Daoy (cell line): ENCODE measurements at places on chromosomes 4 and X.

DNA sequence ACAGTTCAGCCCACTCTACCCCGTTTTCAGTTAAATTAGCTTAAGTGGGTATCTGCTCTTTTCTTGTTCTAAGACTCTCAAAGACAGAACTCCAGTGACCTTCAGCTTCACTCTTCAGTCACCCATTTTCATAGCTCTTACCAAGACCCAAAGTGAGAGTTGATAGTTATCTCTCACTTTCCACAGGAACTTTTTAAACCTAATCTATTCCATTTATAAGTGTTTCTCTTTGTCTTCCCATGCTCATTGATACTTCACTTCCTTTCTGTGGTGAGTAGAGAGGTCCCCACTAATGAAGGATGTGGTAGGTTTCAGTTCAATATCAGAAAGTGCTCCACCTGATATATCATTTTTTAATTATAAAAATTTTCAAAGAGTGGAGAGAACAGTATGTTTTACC lies 33.4 kb downstream of the COX18 start:
- DNase-seq: no peak

GRCh38 chr4:26819478-26820095 lies 41.1 kb upstream of the STIM2 start:
- no peak for DNase-seq

DNA sequence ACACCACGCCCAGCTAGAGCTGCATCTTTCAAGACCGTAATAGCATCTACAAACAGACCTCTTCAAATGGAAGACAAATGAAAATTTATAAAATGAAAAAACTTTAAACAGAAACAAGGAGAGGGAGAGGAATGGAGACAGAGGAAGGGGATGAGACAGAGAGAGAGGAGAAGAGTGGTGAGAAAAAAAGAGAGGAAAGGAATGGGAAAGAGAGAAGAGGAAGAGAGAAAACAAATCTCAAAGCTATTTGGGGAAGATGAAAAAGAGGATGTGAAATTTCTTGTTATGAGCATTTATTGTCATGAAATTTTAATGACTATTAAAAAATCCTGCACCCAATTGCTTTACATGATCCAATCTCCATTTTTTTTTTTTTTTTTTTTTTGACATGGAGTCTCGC lies 726.9 kb downstream of the GRID2 start:
- DNase-seq: no peak

DNA sequence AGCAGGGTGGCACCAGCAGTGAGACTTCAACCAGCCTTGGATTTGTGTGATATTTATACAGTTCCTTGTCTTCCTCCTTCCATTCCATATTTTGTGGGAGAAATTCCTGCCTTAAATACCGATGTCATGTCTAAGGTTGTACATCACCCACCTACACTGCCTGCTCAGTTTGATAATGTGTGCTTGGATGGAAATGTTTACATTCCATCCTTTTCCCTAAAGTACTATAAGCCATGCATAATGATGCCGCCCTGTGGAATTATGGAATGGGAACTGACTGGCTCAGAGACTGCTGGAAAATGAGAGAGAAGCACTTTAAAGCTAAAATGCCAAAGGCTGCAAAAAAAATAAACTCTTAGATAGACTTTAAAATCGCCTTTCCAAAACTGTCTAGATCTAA lies 11.3 kb upstream of the GLUD2 start:
- no peak for DNase-seq

DNA sequence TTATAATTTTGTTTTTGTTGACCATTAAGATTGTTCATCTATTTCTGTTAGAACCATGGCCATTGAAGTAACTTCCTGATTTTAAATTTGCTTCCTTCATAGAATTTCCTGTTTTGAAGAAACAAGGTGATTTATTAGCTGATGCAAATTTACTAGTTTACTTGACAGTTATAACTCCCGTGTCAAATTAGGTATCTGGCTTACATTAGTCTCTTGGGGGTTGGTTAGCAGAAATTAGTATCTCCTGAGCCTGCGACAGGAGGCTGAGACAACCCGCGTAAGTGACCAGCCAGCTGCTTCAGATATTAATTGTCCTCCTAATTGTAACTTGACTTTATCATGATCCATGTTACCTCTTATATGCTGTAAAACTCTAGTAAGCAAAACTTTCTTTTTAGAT lies 154.3 kb downstream of the CFAP299 start:
- no peak for DNase-seq

DNA sequence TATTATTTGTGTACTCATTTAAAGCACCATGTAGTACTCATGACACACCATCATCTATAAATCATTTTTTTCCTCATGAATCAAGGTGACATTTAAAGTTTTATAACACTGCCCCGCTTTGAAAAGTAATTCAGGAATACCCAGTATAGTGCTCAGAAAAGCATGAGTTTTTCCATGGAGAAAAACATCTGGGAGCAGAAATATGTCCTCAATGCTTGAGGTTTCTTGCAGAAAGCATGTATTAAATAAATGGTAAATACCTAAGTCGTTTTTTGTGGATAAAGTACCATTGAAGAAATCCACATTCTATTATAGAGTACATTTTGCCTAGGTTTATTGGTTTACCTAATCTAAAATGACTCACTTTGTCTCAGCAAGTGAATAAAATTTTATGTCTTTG lies 66.2 kb downstream of the UBA6 start:
- no peak for DNase-seq

GRCh38 chr4:151114986-151115385 lies 15.6 kb downstream of the RPS3A start:
- DNase-seq: no peak

GRCh38 chrX:102835504-102836146 lies 101.4 kb upstream of the RAB40AL start:
- DNase-seq: peak; percentile 4

DNA sequence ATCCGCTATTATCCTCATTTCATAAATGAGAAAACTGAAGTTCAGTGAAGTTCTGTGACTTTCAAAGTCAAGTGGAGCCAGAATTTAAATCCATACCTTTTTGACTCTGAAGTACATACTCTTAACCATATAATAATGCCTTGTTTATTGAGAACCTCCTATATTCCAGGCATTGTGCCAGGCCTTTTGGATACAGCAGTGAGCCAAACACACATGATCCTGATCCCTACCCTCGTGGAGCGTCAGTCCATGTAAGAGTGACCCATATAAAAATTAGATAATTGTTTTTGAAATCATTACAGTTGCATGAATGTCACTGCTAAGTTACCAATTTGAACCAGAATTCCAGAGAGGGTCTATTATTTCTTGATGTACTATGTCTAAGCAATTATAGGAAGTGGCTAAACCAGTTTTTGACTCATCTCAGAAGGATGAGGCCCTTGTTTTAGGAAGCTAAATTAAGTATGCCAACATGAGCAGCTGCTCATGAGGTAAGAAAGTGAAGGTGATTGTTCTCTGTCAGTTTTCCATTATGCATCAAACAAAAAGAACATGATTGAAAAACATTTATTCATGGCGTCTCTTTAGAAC lies 289.5 kb downstream of the GLUD2 start:
- DNase-seq: peak; percentile 9

DNA sequence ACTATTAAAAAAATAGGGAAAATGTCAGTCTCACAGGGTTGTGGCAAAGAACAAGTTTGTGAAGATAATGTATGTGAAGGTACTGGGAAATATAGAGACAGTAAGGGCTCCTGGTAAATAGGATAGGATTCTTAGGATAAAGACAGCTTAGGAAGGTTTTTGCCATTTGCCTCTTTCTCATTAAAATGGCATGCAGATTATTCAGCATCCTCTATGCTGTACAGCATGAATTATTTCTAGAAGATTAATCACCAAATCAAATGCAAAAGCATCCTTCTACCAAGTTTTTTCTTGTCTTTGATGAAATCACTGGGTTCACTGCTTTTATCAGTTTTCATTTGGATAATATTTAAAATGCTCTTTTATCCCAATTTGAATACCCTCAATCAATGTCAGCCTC lies 142.8 kb downstream of the NDST3 start:
- DNase-seq: no peak

GRCh38 chr4:34709564-34709963 lies 1534.8 kb downstream of the ARAP2 start:
- DNase-seq: no peak

DNA sequence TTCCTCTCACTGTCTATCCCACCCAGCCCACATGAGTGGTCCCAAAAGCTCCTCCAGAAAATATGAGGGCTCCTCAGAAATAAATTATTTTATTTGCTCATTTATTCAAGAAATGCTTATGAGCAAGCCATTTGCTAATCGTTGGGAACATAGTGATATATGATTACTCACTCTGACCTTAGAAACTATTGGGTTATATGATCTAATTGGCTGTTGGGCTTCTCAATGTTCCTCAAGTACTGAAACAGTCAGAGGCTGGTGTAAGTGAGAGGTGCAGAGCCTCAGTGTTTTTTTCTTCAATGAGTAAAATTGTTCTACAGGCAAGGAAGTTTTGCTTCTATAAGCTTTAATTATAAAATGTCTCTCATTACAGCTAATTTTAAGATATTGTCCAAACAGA lies 893.8 kb upstream of the INTU start:
- DNase-seq: no peak

GRCh38 chrX:153310901-153311300 lies 10.7 kb downstream of the PNMA6F start:
- no peak for DNase-seq

DNA sequence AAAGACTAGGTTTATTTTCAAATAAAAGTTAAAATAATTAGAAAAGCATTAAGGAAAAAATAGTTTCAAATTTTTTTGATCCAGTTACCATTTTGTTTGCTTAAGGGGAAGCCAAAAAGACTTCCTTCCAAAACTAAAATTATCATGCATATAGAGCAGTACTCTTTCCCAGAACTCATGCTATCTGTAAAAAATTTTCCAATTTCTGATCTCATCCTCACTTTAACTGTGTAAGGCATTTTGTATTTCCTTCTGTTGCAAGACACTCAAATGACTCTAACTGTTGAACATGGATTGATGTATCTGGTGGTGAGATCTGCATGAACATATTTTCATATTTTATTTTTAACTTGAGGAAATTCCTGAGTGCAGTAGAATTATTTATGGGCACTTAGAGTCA lies 150.1 kb downstream of the ADAM29 start:
- no peak for DNase-seq

DNA sequence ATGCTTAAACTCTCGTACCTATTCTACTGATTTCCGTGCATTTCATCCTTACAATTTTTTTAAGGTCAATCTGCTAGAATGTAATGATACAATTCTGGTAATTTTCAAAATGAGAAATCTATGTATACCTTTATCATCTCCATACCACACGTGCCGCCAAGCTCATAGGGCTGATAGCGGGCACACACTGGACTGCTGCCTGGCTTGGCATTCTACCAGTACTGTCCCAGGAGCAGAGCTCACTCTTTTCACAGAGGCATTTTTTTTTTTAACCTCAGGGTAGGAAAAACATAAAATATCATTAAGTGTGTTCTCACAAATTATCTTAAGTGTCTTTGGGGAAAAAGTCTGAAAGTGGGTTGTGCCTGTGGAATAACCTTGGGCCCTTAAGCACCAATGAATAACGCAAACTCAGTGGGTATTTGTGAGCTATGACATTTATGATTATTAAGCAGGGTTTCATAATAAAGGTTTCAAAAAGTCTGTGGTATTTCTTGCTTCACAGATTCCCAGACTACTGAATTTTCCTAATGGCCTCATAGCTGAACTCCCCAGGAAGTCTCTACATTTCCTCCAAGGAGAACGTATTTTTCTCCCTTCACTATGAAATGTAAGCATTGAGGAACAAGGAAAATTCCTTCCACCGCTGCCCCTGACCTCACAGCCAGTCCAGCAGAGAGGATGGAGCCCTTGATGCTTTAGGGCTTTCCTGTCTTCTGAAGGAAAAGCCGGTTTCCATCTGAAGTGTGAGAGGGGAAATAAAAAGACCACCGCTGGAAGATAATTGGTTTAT lies 125.2 kb downstream of the ELOVL6 start:
- no peak for DNase-seq

DNA sequence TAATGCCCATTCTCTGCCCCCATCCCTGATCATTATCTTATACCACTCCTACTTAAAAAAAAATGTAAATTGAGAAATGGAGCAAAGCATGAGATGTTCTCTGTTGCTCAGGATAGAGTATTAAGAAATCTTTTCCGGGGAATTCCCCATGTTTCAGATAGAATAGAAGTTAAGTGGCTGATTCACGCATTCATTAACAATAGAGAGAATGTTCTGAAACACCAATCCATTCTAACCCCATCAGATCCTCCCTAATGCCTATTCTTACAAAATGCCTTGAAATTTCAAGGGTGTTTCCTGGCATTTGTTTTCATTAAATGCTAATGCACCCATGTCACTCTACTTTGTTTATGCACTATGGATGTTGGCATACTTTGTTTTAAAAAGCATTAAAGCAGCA lies 101.1 kb downstream of the AREG start:
- DNase-seq: peak; percentile 15

GRCh38 chrX:39293203-39293602 lies 491.9 kb downstream of the MID1IP1 start:
- no peak for DNase-seq

DNA sequence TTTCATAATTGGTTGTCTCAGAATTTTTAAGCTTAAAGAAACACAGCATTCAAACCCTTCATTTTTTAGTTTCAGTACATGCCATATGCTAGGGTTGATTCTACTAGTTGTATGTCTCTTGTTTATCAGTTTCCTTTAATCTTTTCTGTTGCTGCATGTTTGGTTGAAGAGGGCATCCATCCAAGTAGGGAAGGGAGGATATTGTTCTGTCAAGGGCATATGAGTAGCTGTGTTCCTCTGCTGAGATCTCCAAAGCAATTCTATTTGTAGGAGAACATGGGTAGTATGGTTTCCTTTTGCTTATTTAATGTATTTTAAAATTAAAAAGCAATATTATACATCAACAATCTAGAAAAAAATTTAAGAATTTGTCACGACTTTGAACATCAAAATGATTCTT lies 167.7 kb downstream of the FHIP1A start:
- DNase-seq: no peak

GRCh38 chr4:130356873-130357272 lies 1260.9 kb downstream of the C4orf33 start:
- no peak for DNase-seq

- DNase-seq: peak; percentile 9
Measured at GRCh38 chr4:11635342-11635741, 206.6 kb upstream of the HS3ST1 start.

- DNase-seq: no peak
Measured at GRCh38 chr4:119125931-119126330, 9.7 kb upstream of the MYOZ2 start.
